Progenitor cell of endocrine pancreas (in vitro differentiated cells): ENCODE measurements at places on chromosomes 12 and 14. TPM values are rescaled to one million over a fixed set of nuclear protein-coding genes. Genes with fewer than 3 reads are reported as not detected.

STYK1 gene
- 0.79 and 0.95 TPM in 2 replicates for total RNA-seq

KRT85 gene
- not detected in 2 replicates for total RNA-seq

VRTN gene
- total RNA-seq = 1.2 and 1.5 TPM in 2 replicates

KLRD1 gene
- total RNA-seq = 0.20 and 0.48 TPM in 2 replicates

TCL1B gene
- total RNA-seq = not detected in 2 replicates

DEGS2 gene
- total RNA-seq = 0.73 and 1.3 TPM in 2 replicates

TSPAN9 gene
- 30.4 and 30.9 TPM in 2 replicates for total RNA-seq

LAG3 gene
- total RNA-seq = 2.2 and 2.5 TPM in 2 replicates

PTPN6 gene
- total RNA-seq = 65.4 and 70.2 TPM in 2 replicates

FOXA1 gene
- 187 and 196 TPM in 2 replicates for total RNA-seq

LMO3 gene
- total RNA-seq = 39.4 and 48.4 TPM in 2 replicates

OTOGL gene
- 0.11 and 0.31 TPM in 2 replicates for total RNA-seq

KRAS gene
- total RNA-seq = 87.7 and 88.8 TPM in 2 replicates

TMEM132C gene
- 0.29 and 0.31 TPM in 2 replicates for total RNA-seq

RBP5 gene
- 5.8 and 7.6 TPM in 2 replicates for total RNA-seq

CLEC4C gene
- total RNA-seq = not detected in 2 replicates

P2RX2 gene
- 0.19 TPM in 1 of 2 replicates, not detected in the other for total RNA-seq

PLEKHH1 gene
- total RNA-seq = 119 and 127 TPM in 2 replicates

HNF1A gene
- total RNA-seq = 13.7 and 15.1 TPM in 2 replicates

GRCh38 chr12:70652451-70652850 is 15.2 kb upstream of the PTPRB start:
- DNase-seq = no peak

DNA sequence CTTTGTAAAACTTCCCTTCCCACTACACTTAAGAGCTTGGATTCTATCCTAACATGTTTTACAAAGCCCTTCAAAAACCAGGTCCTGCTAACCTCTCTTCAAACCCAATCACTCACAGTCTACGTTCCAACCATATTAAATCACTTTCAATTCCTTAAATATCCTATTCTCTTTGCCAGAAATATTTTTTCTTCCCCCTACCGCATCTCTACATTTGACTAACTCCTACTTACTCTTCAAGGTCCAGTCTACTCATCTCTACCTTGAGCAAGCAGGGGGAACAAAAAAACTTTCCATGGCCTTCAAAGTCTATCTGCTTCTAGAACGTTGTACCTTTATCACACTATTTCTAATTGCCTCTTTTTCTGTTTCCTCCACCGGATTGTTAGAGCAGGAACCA is 6.1 kb downstream of the ERGIC2 start:
- no peak for DNase-seq

DNA sequence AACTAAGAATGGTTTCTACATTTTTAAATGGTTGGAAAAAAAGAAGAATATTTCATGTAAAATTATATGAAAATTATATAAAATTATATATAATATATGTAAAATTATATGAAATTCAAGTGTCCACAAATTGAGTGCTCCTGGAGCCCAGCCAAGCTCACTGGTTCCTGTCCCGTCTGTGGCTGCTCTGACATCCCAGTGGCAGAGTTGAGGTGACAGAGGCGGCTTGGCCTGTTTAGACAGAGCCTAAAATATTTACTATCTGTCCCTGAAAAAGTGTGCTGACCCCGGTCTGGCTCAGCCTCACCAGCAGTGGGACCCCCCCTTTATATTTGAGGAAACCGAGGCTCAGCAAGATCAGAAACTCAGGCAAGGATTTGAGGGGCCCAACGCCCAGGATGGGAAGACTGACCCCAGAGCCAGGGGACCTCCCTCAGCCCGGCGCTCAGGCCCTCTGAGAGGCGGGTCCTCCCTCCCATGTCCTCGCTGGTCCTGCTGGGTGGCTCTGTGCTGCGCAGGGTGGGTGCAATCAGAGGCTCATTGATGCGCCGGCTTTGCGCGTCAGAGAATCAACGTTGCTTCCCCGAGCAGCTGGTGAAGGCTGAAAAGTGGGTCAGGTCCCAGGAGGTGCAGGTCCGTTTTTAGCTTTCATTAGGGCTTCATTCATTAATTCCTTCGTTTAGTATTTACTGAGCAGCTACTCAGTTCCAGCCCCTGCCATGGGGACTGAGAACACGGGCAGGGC is 21.5 kb upstream of the BEGAIN start:
- DNase-seq = no peak

DNA sequence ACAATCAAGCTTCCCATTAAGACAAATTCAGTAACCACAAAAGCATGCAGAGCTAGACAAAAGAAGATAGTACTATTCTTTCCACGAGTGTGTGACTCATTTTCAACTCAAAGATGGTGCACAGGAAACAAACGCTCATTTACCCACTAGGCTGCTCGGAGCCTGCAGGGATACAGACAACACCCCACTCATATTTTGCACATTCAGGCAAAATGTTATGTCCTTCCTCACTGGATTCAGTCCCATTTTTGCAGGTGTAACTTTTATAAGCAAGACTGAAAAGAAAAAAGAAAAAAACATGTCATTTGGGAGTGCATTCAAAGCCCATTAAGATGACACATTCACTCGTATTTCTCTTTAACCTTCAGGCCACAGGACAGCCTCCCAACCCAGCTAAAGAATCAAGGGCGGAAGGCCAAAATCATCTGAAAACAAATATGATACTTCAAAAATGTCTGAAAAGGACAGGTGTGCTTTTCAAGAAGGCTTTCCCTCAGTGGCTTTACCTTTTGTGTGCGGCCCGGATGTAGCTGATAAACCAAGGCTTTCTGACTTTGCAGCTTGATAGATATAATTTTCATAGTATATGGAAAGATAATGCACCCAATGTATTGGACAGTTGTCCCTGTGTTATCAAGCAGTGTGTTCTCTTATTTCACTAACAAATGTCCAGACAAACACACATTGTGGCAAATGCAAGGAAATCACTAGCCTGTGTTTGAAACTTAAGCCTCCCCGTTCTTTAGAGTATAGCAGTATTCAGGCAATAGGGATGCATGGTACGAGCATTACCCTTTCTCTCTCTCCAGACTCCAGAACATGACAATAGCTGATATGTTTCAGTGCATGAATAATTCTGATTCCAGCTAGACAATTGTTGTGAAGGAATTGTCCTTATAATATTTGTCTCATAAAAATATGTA is 147.8 kb upstream of the KRR1 start:
- DNase-seq = no peak

GRCh38 chr12:88998421-88998820 is 353.9 kb downstream of the DUSP6 start:
- DNase-seq = no peak

GRCh38 chr14:30165255-30165654 is 237.6 kb upstream of the PRKD1 start:
- DNase-seq = no peak

GRCh38 chr14:90412058-90412457 is 15.2 kb downstream of the CALM1 start:
- DNase-seq = no peak

DNA sequence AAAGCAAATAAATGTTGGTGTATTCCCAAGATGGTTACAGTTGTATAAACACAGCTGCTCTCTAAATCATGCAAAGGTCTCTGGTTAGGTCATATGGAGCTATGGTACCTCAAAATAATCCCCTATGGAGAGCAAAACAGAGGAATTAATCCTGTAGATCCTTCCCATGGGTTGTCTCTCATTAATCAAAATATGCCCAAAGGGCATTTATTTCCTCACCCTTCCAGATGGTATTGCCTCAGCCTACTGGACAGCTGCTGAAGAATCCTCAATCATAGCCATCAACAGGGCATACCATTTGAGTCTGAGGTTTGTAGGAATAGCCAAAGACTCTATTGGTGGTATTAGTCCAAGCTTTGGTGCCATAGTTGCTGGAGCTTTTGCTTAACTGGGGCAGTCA is 360.9 kb downstream of the RPL10L start:
- DNase-seq = no peak

- DNase-seq = no peak
These were observed 129.1 kb downstream of the GPR135 start for GRCh38 chr14:59336098-59336497.

- DNase-seq = no peak
These were observed 44.9 kb downstream of the IFNG start for GRCh38 chr12:68114606-68115005.

- no peak for DNase-seq
These were observed 12.4 kb downstream of the CALM1 start for GRCh38 chr14:90409209-90409730.

DNA sequence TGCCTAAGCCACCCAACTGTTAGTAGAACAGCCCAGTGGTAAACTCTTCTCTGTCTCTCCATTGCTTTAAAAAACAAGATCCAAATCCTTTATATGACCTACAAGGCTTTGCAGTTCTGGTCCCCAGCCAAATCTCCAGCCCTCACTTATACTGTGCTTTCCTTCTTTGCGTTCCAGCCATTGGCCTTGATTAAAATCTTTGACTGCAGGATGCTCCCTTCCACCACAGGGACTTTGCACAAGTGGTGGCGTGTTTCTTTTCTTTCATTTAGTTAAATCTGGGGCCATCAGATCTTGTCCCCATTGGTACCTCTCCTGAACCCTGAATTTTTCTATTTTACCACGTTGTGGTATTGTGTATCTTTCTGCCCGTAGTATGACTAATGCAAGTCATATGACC is 183.7 kb downstream of the VRK1 start:
- DNase-seq = no peak

- DNase-seq = no peak
These were observed 939.0 kb upstream of the TMEM132C start for GRCh38 chr12:127327986-127328385.

DNA sequence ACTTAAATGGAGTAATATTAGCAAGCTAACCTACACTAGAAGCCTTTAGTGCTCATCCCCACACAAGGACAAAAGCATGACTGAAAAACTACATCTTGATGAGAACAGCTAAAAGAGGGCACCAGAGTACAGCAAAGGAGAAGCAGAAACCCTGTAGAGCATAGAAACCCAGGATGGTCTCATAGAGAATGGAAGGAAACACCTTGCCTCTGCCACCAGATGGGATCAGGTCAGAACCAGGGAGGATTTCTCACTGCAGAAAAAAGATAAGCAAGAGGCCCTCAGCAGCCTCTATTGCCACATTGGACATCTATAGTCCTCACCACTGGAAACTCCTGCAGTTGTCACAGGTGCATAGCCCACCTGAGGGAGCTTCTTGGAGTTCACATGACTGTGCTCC is 13.6 kb upstream of the ZNF705A start:
- no peak for DNase-seq

DNA sequence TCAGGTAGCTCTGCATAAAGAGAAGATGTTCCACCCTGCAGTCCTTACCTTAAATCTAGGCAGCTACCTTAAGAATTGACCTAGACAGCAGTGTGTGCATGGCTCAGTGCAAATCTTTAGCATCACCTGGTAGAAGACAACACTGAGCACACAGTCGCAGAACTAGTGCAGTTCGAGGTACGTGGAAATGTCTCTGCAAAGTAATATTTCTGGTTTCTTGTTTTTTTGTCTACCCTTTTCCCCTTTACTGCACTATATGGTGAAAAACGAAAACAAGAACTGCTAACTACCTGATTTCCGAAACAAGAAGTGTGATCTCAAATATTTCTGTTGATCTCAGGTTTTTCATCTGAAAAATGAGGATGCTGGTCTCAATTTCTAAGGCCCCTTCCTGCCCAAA is 82.5 kb downstream of the ETV6 start:
- no peak for DNase-seq

DNA sequence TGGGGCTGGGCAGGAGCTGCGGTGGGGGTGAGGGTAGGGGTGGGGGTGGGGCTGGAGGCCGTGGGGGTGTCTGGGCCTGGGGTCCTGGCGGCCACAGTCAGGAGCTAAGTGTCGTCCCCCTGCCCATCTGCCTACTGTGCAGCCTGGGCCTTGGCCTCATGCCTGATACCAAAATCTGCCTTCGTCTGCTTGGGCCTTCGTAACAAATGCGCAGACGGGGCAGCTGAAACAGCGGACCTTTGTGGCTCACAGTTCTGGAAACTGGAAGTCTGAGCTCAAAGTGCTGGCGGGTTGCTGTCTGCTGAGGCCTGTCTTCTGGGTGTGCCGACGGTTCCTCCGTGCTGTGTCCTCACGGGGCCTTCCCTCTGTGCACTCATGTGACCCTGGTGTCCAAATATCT is 61.7 kb downstream of the KIF26A start:
- no peak for DNase-seq

- DNase-seq = no peak
These were observed 995.4 kb downstream of the NRXN3 start for GRCh38 chr14:79165471-79166090.

- no peak for DNase-seq
These were observed 18.9 kb upstream of the CD27 start for GRCh38 chr12:6425590-6426531.

DNA sequence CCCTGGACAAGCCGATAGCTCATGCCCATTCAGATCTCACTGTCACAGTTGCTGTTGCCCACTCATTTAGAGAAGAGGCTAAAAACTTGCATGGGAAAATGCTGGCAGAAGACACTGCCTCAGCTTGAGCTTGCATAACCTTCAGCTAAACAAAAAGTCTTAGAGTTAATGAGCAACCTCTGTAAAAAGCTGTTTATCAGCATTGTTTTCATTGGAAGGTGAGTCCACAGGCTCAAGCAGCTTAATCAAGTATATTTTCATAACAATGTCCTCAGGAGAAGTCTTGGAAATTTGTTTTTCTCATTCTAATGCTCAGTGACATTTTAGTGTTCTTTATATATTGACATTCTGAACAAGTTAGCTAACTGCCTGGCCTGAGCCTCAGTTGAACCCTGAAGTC is 872.9 kb downstream of the TMTC2 start:
- no peak for DNase-seq

- no peak for DNase-seq
These were observed 13.4 kb downstream of the CKAP4 start for GRCh38 chr12:106234449-106234848.

DNA sequence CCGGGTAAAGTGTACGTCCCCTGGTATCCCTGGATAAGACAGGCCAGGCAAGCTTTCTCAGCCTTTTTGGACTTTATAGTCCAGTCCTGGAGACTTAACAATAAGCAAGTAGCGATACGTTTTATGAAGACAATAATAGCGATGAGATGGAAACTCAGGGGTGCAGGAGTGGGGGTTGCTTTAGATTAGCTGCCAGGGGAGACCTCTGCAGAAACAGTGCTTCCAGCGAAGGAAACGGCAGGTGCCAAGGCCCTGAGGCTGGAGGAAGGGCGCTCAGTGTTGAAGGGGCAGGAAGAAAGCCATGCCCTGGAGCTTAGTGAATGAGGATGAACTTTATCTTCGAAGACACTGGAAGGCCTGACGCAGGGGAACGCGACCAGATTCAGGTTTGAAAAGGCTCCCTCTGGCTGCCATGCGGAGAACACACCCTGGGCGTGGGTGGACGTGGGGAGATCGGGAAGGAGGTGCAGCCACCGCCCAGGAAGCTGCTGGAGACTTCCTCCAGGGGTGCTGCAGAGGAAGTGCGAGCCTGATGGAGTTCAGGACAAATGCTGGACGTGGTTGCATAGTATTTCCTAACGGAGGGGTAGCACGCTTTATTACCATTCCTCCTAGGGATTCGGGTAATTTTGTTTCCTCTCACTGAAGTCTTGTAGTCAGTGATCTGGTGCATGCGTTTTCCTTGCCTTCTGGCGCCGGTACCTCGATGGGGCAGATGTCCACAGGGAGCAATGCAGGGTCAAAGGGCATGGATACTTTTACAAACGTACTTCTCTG is 26.1 kb upstream of the UBC start:
- DNase-seq = peak; percentile 67

GRCh38 chr12:87679251-87679650 is 349.9 kb downstream of the C12orf50 start:
- DNase-seq = no peak
